ENCODE measurements at places on chromosomes 2 and 18.

DNA sequence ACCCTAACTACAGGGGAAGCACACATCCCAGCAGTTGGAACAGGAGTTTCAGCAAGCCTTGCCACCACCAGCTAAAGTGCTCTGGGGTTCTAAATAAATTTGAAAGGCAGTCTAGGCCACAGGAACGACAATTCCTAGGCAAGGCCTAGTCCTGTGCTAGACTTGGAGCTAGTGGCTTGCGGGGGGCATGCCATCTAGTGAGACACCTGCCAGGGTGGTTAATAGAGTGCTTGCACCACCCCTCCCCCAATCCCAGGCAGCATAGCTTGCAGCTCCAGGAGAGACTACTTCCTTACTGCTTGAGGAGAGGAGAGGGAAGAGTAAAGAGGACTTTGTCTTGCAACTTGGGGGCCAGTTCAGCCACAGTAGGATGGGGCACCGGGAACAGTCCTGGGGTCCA is 101.8 kb downstream of the SLC39A10 start:
- DNase-seq, result no peak

DNA sequence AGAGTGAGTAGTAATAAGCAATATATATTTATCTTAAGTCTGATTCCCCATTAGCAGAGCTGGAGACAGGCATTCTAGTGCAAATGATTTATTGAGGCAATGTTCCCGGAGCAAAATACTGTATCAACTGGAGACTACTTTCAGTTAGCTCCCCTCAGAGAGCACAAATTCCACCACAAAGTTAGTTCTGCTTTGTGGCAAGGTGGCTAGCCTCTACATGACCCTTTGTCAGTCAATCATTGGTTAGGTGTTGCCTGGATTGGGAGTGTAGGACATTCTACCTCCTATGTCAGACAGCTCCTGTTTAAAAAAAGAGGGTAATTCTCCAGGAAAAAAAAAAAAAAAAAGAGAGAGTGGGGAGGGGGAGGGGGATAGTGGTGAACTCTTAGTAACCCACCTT is 402.2 kb downstream of the NR4A2 start:
- no peak for DNase-seq

GRCh38 chr2:208224802-208225201 is 30.1 kb downstream of the IDH1 start:
- no peak for DNase-seq

- no peak for DNase-seq
Measured at GRCh38 chr2:168216351-168217005, 30.9 kb downstream of the STK39 start.

GRCh38 chr2:145484448-145485097 is 964.7 kb upstream of the ZEB2 start:
- DNase-seq, result no peak

DNA sequence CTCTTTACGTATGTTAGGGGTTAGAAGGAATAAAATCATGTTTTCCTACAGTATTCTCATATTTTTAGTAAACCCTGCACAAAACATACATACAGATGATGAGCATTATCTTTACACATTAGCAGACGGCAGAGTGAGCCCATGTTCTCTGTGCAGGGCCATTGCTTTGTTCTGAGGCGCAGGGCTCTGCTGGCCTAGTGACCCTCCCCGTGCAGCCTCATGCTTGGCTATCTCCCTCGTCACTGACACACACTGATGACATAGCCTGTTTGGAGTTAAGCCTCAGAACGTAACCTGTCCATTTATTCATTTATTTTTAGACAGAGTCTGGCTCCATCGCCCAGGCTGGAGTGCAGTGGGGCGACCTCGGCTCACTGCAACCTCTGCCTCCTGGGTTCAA is 115.9 kb upstream of the FOSL2 start:
- DNase-seq, result no peak

DNA sequence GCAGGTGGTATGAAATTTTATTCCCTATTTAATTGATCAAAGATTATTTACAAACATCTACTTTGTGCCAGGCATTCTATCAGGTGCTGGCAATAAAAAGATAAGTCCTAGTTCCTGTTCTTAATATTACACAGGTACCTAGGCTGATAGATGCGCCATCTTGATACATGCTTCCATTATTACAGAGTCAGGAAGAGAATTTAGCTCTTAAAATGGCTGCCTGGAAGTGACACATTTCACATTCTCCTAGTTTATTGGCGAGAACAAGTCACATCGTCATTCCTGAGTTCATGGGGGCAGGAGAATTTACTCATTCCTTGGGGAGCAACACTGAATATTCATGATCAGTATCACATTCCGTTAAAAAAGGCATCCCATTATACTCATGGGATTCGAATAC is 1.1 kb upstream of the DARS1 start:
- DNase-seq, result no peak

DNA sequence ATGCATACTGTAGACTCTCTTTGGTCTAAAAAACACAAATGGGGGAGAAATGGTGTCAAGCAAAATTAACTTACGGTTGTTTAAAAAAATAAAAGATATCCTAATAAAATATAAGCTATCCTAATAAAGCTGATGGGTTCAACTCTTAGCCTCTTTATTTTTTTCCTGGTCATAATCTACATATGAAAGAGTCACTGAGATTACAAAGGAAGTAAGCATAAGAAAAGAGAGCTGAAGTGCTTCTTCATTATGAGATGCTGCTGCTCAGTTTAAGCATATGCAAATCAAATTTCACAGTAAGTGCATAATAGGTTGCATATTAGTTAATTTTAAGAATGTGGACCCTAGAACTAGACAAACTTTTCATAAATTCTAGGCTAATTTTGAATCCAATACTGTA is 59.9 kb upstream of the DNER start:
- no peak for DNase-seq

- no peak for DNase-seq
Measured at GRCh38 chr2:235206980-235207579, 255.3 kb downstream of the SH3BP4 start.

- DNase-seq, result no peak
Measured at GRCh38 chr18:76258209-76258608, 236.8 kb downstream of the ZNF516 start.

GRCh38 chr2:42810971-42811811 is 18.8 kb upstream of the HAAO start:
- DNase-seq, result no peak

DNA sequence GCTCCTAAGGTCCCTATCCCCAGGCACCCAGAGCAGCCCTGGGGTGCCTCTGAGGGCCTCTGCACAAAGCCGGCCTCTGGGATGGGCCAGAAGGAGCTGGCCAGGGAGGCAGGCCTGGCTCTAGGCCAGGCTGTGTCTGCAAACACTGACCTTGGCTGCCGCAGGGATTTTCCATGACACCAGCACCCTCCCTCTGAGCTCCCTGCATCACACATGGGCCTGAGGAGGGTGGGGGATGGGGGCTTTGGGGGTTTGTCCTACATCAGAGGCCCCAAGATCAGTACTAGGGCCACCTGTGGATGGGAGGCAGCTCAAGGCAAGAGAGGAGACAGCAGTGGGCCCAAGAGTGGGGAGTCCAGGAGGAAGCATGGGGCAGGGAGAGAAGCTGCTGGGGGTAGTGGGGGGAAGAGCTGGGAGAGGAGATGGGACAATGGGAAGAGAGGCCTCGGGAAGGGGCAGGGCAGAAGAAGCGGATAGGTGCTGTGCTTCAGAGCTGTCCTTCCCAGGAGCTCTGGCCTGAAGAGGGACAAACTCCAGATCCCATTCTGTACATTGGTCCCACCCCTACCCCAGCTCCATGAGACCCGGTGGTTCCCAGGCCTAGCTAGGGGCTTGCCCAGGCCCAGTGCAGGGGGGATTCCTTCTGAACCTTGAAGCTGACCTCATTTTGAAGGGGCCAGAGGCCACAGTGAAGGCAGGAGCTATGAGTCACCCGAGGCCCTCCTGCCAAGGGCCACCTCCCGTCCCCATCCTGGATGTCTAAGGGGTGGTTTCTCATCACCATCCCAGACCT is 28.0 kb downstream of the KCNK3 start:
- DNase-seq, result no peak

- DNase-seq, result no peak
Measured at GRCh38 chr2:96662360-96662759, 19.8 kb downstream of the FER1L5 start.

DNA sequence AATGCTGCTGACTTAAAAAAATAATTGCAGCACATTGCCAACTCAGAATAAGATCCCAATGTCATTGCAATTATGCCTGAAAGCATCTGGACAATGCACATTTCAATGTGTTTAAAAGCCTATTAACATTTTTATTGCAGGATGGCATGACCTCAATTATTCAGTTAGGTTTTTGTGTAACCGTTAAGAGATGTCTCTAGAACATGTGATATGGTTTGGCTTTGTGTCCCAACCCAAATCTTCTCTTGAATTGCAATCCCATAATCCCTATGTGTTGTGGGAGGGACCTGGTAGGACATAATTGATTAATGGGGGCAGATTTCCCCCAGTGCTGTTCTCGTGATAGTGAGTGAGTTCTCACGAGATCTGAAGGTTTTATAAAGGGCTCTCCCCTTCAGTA is 43.2 kb upstream of the ZC3H15 start:
- DNase-seq, result no peak

- DNase-seq, result no peak
Measured at GRCh38 chr2:181554061-181554830, 97.1 kb downstream of the ITGA4 start.

GRCh38 chr2:54468673-54469072 is 12.5 kb downstream of the SPTBN1 start:
- DNase-seq, result no peak

GRCh38 chr2:104213758-104214157 is 640.2 kb upstream of the POU3F3 start:
- no peak for DNase-seq

- no peak for DNase-seq
Measured at GRCh38 chr2:201532686-201533304, 81.3 kb downstream of the STRADB start.

- DNase-seq, result no peak
Measured at GRCh38 chr2:110948027-110948674, 172.6 kb upstream of the BCL2L11 start.

GRCh38 chr2:207251573-207252192 is 85.9 kb upstream of the KLF7 start:
- DNase-seq, result no peak

DNA sequence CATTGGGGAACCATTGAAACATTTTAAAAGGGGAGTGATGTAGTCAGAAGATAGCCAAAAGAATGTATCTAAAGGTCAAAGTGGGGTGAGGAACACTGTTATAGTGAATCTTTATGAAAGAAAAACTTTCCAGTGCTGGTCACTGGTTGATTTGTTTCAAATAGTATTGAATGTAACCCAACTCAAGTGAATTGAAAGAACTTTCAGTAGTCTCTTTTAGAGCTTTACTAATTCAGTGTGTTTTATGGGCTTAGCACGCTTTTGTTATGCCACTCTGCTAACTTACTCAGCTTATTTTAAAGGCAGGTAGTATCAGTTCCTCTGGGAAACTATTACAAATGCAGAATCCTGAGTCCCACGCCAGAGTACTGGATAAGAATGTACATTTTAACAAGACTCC is 57.3 kb downstream of the GTF2A1L start:
- DNase-seq, result no peak

GRCh38 chr2:163185160-163185559 is 346.6 kb upstream of the KCNH7 start:
- DNase-seq, result no peak

DNA sequence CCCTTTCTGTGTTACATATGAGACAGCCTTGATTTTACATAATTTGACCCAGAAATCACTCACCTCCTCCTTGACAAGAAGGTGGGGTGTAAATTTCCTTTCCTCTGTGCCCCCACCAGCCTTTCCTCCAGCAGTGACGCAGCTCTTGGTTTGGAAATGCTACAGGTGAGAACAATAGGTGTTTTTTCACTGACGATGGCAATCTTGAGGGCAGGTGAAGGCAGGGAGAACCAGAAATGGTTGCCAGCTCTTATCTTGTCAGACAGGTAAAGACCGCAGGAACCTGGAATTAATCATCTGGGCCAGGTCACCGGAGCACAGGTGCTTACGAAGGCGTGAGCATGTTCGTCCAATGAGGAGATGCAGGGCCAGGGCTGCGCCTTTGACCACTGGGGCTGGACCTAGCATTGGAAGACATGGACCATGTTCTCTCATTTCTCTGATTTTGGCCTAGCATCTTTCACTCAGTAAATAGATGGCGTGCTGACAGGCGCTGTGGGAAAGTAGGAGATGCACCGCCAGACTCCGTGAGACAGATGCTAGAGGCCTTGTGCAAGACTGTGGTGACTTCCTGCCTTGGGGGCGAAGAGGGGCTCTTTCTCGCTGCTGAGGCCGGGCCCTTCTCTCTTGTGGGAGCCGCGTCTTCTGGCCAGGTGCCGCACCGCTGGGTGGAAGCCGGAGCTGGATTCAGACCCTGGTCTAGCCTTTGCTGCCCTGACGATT is 4.0 kb downstream of the CIDEA start:
- no peak for DNase-seq
